ENCODE measurements at places on chromosomes 1 and 21. TPM values are rescaled to one million over a fixed set of nuclear protein-coding genes. Genes with fewer than 3 reads are reported as not detected.

Gene CR1L
- not detected for total RNA-seq

Gene FCRLB
- total RNA-seq: 1.0 TPM

Gene INSRR
- total RNA-seq: not detected

Gene LRRC38
- total RNA-seq: not detected

DNA sequence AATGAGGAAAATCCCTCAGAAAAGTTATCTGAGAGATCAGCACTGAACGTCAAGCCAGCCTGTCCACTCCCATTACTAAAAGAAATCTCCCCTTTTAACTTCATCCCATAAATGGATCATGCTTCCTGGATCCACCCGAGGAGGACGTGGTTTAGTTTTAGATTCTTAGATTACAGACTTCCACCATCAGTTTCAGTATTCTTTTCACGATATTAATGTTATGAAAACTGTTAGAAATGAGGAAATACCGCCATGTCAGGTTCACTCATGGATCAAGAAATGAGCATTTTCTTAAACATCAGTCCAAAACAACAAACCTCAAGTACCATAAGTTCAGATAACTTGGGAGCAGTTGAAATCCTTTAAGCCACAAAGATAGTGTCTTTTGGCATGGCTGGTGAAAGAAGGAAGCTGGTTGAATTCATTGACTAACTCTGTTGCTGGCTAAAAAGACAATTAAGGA lies 49.8 kb downstream of the NFIA start:
- H3K27ac ChIP-seq: peak overlapping the region; percentile 65
- no peaks in the 10 kb centered on the region for H3K27me3 ChIP-seq
- no peak for DNase-seq
- no peaks in the 10 kb centered on the region for H3K36me3 ChIP-seq
- H3K4me3 ChIP-seq: no peak overlapping the region

- H3K27me3 ChIP-seq: peaks cover 22% of the 10 kb centered on the region
- no peaks in the 10 kb centered on the region for H3K36me3 ChIP-seq
- H3K27ac ChIP-seq: no peak overlapping the region
Measured at GRCh38 chr1:6918925-6919511, 133.8 kb downstream of the CAMTA1 start.

- H3K4me1 ChIP-seq: no peaks in the 10 kb centered on the region
- no peak overlapping the region for H3K4me3 ChIP-seq
- H3K27me3 ChIP-seq: no peaks in the 10 kb centered on the region
- DNase-seq: no peak
Measured at GRCh38 chr1:97791251-97791650, 129.6 kb downstream of the DPYD start.

DNA sequence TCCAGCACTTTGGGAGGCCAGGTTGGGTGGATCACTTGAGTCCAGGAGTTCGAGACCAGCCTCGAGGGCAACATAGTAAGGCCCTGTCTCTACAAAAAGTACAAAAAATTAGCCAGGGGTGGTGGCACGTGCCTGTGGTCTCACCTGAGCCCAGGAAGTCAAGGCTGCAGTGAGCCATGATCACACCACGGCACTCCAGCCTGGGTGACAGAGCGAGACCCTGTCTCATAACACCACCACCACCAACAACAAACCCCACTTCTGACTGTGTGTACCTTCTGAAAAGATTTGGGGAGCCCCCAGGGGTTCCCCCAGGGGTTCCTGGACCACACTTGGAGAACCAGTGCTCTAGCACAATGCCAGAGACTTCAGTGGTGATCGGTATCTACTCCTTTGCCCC lies 29.9 kb downstream of the NUAK2 start:
- DNase-seq: no peak
- H3K36me3 ChIP-seq: no peaks in the 10 kb centered on the region
- no peaks in the 10 kb centered on the region for H3K27me3 ChIP-seq
- H3K4me3 ChIP-seq: no peak overlapping the region
- H3K4me1 ChIP-seq: peaks cover 36% of the 10 kb centered on the region

DNA sequence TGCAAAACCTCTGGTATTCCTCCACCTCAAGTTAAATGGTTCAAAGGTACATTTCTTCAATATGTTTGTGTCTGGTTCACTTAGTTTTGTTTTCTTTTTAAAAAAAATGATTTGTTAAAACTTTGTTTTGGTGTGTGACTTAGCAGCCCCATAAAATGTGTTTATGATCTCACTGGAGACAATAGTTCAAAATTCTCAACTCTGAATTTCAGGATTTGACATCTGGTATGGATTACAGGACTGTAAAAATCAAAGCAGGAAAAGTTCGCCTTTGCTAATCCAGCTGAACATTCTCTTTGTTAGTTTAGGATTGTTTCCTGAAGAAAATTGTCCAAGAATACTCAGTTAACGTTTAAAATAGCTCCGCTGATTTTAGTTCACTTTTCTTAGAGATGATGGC lies 231.7 kb downstream of the HMCN1 start:
- H3K27me3 ChIP-seq: no peaks in the 10 kb centered on the region
- H3K4me3 ChIP-seq: no peak overlapping the region
- no peaks in the 10 kb centered on the region for H3K36me3 ChIP-seq
- no peak overlapping the region for H3K27ac ChIP-seq

- H3K36me3 ChIP-seq: no peaks in the 10 kb centered on the region
- H3K4me1 ChIP-seq: peaks cover 55% of the 10 kb centered on the region
- no peaks in the 10 kb centered on the region for H3K27me3 ChIP-seq
- H3K4me3 ChIP-seq: no peak overlapping the region
- H3K27ac ChIP-seq: peak overlapping the region; percentile 50
Measured at GRCh38 chr1:116356673-116357072, 16.4 kb upstream of the ATP1A1 start.

DNA sequence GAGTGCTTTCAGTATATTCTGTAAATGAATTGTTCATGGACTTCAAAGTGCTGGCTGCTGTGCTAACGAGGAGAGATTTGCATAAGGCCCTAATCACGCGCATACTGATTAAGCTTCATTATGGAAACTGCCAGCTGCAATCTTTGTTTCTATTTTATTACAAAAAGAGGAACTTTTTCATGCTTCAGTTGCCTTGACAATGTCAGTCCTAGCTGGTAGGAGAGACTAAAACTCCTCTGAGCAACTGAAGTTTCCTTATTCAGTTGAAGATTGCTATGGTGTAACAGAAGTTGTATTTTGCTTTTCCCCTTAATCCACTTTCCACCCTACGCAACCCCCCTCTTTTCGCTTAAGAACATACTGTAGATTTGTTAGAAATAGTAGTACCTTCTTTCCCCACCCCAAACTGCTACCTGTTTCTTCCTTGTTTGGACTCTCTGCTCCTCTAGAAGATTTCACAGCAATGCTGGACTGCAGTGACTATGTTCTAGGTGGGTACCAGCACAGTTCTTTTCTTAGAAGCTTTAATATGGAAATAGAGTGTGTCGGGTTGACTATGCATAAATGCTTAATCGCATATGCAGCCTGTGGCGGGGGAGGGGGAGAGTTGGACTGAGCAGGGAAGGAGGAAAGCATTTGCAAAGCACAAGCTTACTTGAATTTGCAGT lies 108.3 kb downstream of the POU2F1 start:
- H3K36me3 ChIP-seq: peaks cover 3% of the 10 kb centered on the region
- no peaks in the 10 kb centered on the region for H3K27me3 ChIP-seq
- H3K4me3 ChIP-seq: no peak overlapping the region
- no peak for DNase-seq

DNA sequence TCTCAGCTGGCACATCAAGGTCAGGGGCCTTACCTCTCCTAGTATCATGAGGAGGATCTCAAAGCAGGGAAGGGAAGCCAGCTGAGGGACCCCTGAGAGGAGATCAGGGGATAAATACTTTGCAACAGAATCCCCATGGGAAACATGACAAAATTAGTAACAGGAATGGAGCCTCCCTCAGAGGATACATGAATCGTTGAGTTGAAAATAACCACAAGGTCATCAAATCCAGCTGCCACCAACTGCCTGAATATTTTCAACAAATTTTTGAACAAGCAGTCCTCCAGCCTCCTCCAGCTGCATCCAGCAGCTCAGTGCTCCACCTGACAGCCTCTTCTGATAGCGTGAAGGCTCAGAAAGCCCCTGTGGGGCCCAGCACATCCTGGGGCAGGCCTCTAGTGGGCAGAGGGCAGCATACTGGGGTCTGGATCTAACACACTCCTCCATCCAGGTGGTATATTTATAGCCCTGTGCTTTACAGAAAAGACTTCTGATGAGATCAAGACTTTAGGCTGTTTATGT lies 404.3 kb downstream of the NTNG1 start:
- DNase-seq: no peak
- H3K27me3 ChIP-seq: no peaks in the 10 kb centered on the region
- H3K36me3 ChIP-seq: no peaks in the 10 kb centered on the region
- H3K4me3 ChIP-seq: no peak overlapping the region
- H3K4me1 ChIP-seq: peaks cover 10% of the 10 kb centered on the region
- no peak overlapping the region for H3K27ac ChIP-seq

GRCh38 chr1:235075777-235076308 lies 52.8 kb downstream of the TOMM20 start:
- H3K4me3 ChIP-seq: peak overlapping the region; percentile 61
- H3K4me1 ChIP-seq: peaks cover 94% of the 10 kb centered on the region

All from PC-9 (cell line).